ENCODE measurements at places on chromosomes 11 and 22.

DNA sequence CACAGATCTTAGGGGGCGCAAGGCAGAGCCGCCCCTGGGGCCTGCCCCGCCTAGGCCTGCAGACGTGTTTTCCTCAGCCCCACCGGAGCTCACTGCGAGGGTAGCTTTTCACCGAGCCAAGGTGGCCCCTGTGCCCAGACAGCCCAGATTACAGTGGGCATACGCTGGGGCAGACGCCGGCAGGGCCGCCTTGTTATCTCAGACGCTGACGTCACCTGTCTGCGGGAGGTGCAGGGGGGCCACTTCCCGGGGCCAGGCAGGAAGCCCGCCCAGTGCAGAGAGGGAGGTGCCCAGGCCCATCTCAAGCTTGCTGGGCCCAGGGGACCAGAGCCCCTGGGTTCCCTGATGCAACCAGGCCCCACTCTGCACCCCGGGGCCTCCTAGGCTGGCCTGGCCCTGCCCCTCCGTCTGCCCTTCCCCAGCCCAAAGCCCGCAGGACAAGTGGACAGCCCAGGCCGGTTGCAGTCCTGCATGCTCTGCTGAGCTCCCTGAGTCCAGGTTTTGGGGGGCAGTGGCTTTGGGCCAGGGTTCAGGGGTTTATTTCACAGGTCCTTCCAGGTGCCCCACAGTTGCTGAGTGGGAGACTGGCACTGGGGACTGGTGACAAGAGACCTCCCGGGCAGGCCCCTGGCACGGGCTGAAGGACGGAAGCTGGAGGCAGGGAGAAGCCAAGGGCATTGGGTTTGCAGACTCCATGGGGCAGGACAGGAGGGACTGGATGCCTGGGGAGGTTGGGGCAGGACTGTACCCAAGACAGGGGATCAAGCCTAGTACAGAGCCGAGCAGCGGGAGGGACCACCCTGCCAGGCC lies 38.6 kb downstream of the IGF2 start:
- no peak for DNase-seq

DNA sequence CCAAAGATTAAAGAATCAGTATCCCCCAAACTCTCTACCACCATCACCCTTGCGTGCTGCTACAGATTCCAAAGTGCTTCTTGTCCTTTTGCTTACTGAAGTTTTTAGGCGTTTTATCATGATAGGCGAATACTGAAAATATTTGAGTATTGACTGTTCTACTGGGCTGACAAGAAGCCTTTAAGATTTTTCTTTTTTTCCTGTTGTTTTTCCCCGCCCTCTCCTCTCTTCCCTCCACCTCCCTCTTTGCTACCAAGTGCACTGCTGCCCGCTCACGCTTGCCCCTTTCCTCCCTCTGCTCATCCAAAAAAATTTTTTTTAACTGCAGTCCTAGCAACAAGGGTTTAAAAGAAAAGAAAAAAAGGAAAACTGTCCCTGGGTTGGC lies 679 bp downstream of the SPCS2 start:
- DNase-seq = no peak

DNA sequence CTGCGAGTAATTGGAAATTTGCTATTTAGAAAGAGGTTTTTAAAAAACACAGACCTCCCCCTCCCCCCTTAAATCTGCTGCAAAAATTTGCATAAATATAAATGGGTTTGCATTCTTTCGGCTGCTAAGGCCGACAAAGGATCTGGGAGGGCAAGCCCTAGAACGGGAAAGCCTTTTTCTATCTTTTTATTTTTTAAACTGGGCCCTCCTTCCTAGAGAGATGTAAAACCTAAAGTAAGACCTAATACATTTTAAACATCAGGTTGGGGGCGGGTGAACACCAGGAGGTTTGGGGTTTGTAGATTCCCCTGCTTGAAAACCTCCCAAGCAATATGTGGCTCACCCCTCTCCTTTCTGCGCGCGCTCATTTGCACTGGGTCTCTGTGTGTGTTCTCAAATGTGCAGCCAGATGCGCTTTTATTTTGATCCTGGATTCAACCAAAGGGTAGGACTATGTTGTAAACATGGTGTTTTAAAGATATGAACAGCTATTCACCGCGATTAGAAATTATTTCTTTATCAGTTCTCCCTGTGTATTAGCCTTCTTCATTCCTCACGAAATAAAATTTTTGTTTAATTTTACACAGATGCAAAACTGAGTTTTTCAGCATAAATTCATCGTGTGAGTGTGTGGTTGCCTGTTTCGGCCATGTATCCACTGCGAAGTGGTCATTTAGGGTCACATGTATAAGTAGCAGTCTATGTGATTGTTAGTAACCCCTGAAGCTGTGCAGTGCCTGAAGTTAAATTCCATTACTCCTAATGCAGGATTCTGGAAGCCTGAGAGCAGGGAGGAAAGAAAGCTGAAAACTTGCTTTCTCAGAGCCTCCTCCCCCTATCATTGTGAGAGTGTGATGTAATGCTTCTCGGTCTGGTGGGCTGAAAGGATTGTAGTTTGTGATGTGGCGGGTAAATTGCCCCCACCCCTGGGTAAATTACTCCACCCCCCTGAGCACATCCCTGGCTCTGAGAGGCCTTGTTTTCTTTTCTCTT lies 988 bp downstream of the TNRC6B start:
- DNase-seq = no peak

DNA sequence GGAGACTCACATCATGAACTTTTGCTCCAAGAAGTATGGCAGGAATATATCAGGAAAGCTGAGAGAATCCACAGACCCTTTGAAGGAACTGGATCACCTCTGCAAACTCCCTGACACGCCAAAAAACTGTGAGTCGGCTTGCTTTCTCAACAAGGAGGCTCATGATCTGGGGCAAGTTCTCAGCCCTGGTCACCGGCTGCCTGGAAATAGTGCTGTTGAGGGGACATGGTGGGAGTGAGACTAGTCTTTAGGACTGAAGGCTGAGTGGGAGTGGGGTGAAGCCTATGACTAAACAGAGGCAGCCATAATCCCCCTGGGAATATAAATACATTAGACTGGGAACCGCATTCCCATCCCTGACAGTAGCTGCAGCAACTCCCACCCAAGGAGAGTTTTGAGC lies 8.4 kb upstream of the MMP7 start:
- no peak for DNase-seq

- DNase-seq = no peak
Observed at GRCh38 chr11:86676533-86677154, 4.2 kb upstream of the ME3 start.

Data from stimulated activated CD4-positive, alpha-beta T cell treated with anti-CD3 and anti-CD28 coated beads, Interleukin-2, amount 100 ng/mL, for 4 hours (primary cell).